ENCODE measurements at places on chromosomes 7 and 10.
A peak's percentile ranks its signal among the peaks of the same experiment; 100 is the strongest.

- no peak for DNase-seq
Observed at GRCh38 chr7:84700563-84701370, 486.1 kb downstream of the SEMA3D start.

- DNase-seq, result no peak
Observed at GRCh38 chr10:10663622-10664021, 354.1 kb upstream of the CELF2 start.

DNA sequence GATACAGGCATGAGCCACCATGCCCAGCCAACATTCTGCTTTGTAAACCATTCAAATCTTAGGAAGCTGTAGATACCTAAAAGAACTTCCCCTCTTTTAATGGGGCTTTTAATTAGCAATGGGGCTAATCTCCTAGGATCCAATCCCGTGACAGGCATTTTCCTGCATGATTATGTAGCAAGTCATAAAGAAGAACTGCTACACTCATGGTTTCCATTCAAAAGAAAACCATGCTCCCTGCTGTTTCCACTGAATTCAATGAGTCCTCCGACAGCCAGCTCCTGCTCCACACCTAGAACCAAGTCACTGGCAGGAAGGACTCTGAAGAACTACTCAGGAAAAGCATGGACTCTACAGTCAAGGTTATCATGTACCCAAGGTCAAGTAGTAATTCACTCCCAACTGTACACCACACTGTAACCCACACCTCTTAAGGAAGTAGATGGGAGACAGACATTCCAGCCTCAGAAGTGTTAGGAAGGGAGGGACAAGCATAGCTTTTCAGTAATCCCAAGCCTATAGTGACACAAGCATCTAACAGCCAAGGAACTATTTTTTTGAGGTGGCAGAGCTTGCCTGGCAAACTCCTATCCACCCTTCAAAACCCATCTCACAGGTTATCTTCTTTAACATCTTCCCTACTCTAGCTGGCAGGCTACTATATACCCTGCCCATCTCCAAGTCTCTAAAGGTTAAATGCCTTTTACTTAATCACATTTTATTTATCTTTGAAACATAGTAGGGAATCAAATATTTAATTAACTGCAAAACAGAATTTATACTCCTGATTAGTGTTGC lies 47.5 kb downstream of the CTBP2 start:
- no peak for DNase-seq

GRCh38 chr10:101897633-101898032 lies 54.0 kb upstream of the KCNIP2 start:
- no peak for DNase-seq

GRCh38 chr7:151512353-151512752 lies 7.3 kb downstream of the RHEB start:
- DNase-seq, result no peak

- DNase-seq, result no peak
Observed at GRCh38 chr10:37632641-37633040, 224.8 kb downstream of the ZNF248 start.

- DNase-seq, result no peak
Observed at GRCh38 chr7:137282043-137282442, 61.5 kb downstream of the PTN start.

GRCh38 chr10:130169136-130169859 lies 33.1 kb downstream of the GLRX3 start:
- DNase-seq, result no peak

- DNase-seq, result no peak
Observed at GRCh38 chr7:128074736-128075135, 43.5 kb upstream of the LRRC4 start.

DNA sequence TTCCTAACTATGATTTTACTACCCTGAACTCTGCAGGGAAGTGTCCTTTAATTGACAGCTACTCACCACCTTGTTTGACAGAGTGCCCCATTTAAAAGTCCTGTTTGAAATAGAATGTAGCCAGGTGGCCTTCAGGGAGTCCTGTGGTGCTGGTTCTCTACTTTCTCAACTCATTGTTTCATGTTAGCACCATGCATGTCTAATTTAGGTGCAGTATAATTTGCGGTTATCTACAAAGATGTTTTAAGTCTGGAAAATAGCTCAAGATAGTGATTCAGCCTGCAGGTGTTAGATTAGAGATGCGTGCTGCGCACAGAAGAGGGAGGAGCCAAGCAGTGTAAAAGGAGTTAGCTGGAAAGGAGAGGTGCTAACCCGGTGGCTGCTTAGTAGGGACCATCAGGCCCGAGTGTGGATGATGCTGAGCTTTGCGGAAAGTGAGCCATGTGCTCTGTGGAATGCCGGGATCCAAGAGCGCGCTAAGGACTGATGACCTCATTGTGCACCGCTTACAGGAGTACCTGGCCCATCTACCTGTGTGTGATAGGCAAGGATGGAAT lies 1.2 kb downstream of the CCM2 start:
- peak; percentile 65 for DNase-seq
